CD4-positive, alpha-beta T cell treated with Interleukin-10 for 1 hour (primary cell): ENCODE measurements at places on chromosomes 2 and 18.
A peak's percentile ranks its signal among the peaks of the same experiment; 100 is the strongest.

DNA sequence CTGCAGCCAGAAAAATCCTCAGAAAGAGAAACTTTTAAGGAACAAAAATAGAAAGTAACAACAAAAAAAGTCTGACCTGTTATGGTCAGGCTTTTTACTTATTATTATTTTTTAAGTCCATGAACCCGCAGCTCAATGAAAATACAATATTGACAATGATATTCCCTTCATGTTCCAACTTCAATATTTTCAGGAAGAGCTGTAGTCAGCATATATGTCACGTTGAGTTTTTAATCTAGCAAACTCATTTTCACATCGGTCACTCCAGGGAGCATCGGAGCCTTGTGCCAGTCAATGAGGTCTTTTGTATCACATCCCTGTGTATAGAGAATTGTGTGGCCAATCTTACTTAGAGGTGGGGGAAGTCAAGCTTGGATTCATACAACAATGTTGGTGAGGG, 568.4 kb upstream of the GCFC2 start:
- DNase-seq, result no peak

GRCh38 chr2:136482966-136483365, 282.4 kb upstream of the THSD7B start:
- no peak for DNase-seq

- no peak for DNase-seq
Observed at GRCh38 chr2:8232871-8233270, 449.0 kb upstream of the ID2 start.

GRCh38 chr2:25042321-25043240, 705 bp downstream of the EFR3B start:
- peak; percentile 6 for DNase-seq

DNA sequence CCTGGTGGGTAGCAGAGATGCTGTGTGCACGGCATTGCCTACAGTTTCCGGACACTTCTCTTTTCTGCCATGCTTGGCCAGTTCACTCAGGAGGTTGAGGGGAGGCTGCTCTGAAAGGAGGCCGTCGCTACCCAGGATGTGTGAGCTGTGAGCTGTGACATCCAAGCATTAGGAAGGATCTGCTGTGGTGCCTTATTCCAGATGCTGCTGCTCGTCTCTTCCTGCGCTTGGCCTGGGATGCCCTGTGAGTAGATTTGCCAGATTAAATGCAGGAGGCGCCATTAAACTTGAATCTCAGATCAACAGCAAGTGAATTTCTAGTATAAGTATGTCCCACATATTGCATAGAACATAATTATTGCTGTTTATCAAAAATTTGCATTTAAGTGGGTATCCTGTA, 124.2 kb upstream of the SIX3 start:
- no peak for DNase-seq

DNA sequence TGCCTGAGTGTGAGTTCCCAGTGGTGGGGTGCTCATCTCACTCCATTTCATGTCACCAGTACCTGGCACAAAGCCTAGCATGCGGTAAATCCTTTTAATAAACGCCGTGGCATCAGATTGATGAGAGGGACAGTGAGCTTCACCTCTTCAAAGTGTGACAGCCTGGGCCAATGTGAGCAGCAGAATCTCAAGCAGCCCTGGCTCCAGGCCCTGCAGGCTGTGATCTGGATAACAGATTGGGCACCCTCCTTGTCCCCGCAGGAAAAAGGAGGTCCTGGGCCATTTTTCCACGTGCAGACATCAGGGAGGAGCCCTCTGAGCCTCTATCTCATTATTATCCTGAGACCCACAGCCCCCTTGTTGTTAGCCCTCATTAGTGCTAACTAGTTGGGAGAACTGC, 34.8 kb downstream of the TET3 start:
- no peak for DNase-seq

DNA sequence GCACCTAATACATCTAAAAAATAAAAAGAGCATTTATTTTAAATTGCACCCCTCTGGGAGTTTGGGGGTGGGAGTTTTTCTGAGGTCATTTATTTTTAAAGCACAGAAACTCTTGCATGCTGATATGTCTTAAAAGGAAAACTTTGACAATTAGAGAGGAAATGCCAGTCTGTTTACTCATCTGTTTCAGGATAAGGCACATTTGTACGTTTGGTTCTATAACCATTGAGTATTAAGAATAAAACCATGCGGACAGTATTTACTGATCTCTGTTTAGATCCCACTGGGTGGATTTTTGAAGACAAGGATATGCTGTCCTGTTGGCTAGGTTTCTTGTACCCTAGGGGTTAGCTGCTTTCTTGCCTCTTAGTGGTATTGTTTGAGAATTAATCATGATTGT, 122.9 kb downstream of the TANC1 start:
- no peak for DNase-seq

DNA sequence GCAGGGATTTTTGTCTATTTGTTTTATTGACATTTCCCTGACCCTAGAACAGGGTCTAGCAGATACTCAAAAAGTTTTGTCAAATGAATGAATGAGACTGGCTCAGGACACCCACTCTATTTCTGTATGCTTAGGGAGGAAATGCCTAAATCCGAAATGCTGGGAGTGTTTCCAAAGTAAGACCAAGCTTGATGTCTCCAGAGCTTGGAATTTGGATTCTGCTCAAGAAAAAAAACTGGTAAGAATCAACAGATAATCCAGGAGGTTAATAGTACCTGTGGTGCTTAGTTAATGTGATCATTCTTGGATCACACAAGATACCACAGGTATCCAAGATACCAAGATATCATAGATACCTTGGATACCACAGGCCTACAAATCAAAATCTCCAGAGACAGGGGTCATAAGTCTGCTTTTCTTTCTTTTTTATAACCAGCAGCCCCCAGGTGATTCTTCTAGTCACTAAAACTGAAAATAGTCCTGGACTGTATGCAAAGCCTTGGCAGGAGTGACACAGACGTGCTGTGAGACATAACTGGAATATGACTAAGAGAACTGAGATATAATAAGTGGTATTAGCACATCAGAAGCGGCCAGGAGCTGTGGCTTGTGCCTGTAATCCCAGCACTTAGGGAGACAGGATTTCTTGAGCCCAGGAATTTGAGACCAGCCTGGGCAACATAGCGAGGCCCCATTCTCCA, 39.9 kb upstream of the SP3 start:
- no peak for DNase-seq

GRCh38 chr2:12083081-12083581, 336.7 kb downstream of the LPIN1 start:
- DNase-seq, result no peak

GRCh38 chr2:102297891-102298290, 13.5 kb upstream of the IL1RL1 start:
- no peak for DNase-seq

- no peak for DNase-seq
Observed at GRCh38 chr2:36355890-36356297, 316 bp downstream of the CRIM1 start.

DNA sequence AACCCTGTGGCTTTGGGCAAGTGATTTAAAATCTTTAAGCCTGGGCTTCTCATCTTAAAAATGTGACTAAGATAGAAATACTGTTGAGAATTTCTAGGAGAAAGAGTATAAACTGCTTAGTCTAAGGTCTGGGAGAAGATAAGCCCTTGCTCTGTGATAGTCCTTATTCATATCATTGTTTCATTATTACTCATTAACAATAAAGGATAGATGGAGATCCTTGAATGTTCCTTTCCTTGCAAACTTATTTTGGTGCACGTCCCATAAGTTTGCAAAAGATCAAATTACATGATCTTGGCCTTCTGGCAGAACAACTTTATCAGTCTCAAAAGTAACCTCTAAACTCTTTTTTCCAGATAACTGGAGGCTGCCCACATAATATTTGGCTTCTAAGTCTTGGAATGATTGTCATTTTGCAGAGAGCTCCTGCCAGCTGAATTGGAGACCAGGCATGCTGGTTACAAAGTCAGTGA, 138.3 kb downstream of the FAM124B start:
- DNase-seq, result no peak

DNA sequence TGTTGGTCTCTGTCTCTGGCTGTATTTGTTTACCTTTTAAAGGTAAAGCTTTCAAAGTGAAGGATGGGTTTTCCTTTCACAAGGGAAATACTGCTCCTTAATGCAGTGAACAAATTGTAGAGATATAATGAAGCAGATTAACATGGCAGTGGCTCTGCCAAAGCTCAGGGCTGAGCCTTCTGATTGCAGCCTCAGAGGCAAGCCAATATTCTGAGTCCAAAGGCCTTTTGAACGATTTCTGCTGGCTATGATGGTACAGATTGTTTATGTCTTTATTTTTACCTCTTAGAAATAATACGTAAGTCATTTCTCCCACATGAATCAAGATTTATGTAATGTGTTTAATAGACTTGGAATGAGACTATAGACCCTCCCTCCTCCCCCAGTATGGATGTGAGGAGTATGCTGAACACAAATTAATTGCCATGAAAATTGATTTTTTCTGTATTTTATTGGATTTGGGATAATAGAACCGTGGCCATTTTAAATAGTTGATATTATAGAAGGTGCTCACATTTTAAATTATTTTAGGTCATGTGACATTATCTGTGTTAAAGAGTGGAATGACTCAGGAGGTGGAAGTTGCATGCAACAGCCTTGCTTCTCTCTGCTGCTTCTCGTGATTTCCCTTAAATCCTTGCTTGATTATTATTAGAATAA, 772 bp downstream of the SCN2A start:
- no peak for DNase-seq

DNA sequence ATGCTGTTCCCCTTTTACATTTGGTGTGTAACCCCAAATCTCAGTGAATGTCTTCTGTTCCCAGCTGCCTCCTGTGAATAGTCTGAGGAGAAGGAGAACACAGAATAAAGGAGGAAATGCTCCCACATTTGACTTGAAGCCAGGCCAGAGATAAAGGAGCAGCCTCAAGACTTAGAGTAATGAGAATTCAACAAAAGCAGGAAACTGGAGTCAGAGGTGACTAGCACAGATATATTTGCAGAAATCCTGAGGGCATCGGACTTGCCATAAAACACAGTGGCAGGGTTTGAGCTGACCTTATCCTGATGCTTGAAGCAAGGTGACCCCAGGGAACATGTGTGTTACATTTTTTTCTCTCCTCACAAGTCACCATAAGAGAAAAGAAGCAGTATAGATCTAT, 291.4 kb upstream of the RND3 start:
- no peak for DNase-seq

DNA sequence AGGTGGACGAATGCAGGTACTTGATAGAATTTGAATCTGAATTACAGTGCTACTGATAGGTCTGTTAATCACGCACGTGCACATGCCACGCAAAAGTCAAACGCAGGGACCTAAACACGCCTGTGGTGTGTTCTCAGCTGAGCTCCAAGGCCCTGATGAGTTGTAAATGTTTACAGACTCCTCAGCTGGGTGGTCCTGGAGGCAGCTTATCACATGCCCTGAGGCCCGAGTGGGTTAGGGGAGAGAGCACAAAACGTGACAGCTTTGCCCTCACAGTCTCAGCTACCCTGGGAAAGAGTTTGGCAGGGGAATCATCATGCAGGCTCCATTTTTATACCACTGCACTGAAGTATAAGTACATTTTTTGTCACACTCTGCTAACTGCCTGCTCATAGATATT, 68.3 kb upstream of the FAM110C start:
- DNase-seq, result no peak

- no peak for DNase-seq
Observed at GRCh38 chr2:240429872-240430491, 5.5 kb upstream of the GPC1 start.

GRCh38 chr2:241618296-241618805, 18.6 kb downstream of the THAP4 start:
- peak; percentile 8 for DNase-seq

DNA sequence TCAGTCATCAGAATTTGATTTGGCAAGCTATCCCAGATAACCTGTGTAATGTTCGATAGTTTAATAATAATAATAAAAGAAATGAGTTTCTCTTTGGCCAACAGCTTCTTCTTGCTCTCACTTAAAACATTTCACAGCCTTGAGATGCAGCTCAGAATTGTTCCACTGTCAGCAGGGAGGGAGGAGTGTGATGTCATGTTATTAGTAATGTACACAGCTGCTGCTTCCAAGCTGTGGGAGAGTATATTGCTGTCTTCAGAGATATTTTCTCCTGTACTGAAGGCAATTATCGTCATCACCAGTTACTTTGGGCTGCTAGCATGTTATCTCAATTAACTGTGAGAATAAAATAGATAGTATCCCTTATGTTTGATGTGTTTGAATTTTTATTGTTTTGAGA, 146.9 kb upstream of the MAP3K20 start:
- DNase-seq, result no peak

DNA sequence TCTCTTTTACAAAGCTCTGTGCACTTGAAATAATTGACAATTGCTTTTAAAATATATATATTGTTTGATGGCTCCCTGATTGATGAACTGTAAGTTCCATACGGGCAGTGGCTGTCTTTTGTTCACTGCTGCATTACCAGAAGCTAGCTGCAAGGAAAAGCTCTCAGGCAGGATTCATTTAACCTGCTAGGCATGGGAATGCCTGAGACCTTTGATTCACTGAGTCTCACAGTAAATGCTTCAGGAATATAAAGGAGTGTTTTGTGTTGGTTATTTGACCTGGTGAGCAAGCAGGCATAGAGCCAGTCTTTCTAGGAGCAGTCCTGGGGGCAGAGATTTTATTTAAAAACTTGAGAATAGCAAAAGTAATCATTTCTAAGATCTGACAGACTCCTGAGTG, 193.2 kb upstream of the ITGA4 start:
- no peak for DNase-seq

GRCh38 chr2:29336341-29337241, 221.4 kb downstream of the CLIP4 start:
- DNase-seq, result no peak

DNA sequence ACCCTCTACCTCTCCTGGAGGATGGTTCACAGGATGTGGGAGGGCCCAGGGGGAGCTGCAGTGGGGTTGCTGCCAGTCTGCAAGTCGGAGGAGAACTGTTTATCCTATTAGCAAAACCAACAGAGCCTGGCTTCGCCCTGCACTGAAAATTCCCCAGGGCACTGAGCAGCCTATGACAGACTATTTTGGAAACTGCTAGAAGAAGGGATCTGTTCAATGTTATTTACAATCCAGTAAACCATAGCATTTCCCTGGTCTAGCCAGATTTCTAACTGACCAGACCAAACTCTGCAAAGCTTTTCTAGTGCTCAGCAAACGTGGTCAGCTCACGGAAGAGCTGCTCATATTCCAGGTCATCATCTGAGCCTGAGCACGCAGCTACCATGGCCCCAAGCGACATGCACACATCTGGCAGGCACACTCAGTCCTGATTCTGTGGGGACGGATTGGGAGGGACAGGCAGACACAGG, 64.8 kb upstream of the PID1 start:
- DNase-seq, result no peak

DNA sequence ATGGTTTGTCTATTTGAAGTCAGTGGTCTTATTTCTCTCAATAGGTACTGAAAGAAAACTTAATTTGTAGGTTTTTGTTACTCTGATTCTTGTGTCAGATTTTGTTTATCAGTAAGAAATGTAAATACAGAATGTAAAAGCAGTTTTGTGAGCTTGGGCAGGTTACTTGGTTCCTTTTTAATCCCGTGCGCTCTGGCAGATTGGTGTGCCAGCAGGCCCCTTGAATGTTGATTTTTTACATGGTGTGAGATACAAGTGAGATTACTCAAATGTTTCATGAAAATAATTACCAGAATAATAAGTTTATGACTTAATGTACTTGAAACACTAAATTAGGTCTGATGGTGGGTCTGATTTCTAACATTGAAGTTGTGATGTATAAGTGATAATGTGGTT, 13.4 kb downstream of the HNRNPA3 start:
- no peak for DNase-seq

- DNase-seq, result no peak
Observed at GRCh38 chr2:72544554-72544953, 281.3 kb downstream of the EXOC6B start.

- DNase-seq, result no peak
Observed at GRCh38 chr2:65429786-65430602, 2.4 kb downstream of the SPRED2 start.
